Activated B cell treated with CpG ODN at 0.5 μM for 24 hours (primary cell): ENCODE measurements at places on chromosomes 1 and 21. TPM values are rescaled to one million over a fixed set of nuclear protein-coding genes. Genes with fewer than 3 reads are reported as not detected.

DNA sequence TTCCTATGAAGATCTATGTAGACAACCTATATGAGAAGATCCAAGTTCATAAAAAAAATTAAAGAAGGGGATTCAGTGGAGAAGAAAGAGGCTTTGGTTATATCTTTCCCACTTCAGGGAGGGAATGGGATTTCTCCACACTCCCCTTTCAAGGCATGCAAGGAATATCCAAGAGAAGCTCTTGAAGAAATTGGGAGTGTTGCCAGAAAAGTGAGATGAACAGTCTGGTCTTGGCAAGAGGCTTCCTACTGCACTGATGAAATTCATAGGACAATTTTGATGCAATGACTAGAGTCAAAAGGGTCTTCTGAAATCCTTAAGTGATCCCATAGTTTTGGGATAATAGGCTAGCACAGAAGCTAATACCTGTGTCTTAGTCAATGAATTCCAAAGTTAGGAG is 153.0 kb downstream of the KCTD3 start:
- DNase-seq: no peak

Gene HJV
- total RNA-seq: not detected in 2 replicates

- peak; percentile 15 for DNase-seq
Measured at GRCh38 chr1:197910120-197910991, 6.8 kb upstream of the LHX9 start.

DNA sequence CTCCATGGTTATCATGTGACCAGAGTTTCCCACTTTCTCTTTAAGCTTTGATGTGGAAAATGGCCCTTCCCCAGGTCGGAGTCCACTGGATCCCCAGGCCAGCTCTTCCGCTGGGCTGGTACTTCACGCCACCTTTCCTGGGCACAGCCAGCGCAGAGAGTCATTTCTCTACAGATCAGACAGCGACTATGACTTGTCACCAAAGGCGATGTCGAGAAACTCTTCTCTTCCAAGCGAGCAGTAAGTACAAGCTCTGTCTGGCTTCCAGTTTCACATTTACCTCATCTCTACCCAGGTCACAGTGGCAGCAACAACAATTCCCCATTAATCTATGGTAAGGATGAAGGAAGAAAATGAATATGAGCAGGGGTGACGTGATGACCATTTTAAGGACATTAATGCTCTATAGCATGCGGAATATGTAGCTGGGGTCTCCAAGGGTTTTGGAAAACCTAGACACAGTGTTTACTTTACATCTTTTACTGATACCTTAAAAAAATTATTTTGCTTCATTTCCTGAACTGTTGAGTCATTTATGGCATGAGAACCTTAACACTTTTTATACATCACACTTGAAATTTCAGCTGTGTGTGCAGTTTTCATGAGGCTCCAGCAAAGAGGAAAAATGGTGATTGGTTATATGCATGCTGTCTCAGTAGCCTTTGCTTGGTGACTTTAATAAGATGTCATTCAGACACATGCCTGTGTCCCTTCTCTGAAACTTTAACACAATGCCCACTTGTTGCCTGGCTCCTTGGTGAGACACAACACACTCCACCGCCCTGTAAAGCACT is 286.3 kb upstream of the SGIP1 start:
- DNase-seq: no peak

- no peak for DNase-seq
Measured at GRCh38 chr1:213166852-213167251, 115.8 kb downstream of the RPS6KC1 start.

Gene CFAP45
- 1.2 and 1.8 TPM in 2 replicates for total RNA-seq

Gene PRAMEF9
- total RNA-seq: not detected in 2 replicates

Gene MIXL1
- 0.75 and 0.93 TPM in 2 replicates for total RNA-seq

GRCh38 chr21:41345356-41345755 is 16.5 kb upstream of the MX2 start:
- DNase-seq: no peak

DNA sequence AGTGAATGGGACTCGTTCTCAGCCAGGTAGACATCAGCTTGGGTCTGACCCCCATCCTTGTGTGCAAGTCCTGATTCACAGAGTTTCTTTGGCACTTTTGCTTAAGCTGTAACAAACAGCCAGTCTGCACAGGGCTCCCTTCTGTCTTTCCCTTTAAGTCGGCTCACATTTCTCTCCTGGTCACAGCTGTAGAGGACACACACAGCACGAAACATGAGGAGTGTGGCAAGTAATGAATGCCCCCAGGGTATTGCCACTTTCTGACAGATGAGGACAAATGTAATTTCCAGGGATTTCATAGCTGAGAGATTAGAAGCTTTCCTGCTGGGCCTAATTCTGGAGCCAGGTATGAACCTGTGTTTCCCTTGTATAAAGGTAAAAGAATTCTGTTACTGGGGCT is 423.5 kb downstream of the KIF26B start:
- no peak for DNase-seq

Gene KHDRBS1
- total RNA-seq: 146 and 152 TPM in 2 replicates

GRCh38 chr1:43274804-43275180 is 5.0 kb downstream of the TMEM125 start:
- DNase-seq: no peak

DNA sequence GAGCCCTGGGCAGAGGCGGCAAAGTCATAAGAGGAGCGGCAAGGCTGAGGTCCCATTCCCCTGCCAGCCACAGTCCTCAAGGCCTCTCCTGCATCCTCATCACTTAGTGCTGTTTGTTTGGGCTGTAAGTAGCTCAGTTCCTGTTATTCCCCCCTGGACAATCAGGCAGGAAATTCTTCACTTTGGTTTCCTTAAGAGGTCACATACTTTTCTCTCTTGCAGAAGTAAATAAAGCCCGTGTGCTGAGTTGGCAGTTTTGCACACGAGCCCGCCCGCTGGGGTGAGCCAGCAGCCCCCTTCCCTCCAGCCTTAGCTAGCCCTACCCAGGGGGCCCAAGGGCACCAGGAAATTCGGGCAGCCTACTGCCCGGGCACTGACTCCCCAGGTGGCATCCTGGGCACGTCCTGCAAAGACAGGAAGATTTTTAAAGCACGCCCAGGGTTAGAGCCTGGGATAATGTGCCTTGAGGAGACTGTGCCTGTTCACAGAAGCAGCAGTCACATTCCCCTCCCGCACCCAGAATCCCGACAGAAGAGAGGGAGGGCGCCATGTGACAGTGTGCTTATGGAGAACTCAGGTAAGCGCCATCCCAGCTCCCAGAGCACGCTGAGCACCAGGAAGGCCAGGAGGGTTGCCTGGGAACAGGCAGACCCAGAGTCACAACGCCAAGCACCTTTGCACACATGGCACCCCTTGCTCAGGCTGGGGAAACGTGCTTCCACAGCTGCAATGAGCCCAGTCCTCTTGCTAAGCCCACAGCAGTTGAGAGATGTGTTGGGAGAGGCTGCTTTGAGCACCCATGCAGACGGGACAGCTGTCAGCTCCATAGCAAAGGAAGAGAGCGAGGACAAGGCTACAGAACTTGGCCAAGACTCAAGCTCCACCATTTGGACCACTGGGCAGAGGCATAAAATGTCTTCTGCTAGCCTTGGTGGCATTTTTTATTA is 144.5 kb upstream of the TMEM51 start:
- DNase-seq: no peak

DNA sequence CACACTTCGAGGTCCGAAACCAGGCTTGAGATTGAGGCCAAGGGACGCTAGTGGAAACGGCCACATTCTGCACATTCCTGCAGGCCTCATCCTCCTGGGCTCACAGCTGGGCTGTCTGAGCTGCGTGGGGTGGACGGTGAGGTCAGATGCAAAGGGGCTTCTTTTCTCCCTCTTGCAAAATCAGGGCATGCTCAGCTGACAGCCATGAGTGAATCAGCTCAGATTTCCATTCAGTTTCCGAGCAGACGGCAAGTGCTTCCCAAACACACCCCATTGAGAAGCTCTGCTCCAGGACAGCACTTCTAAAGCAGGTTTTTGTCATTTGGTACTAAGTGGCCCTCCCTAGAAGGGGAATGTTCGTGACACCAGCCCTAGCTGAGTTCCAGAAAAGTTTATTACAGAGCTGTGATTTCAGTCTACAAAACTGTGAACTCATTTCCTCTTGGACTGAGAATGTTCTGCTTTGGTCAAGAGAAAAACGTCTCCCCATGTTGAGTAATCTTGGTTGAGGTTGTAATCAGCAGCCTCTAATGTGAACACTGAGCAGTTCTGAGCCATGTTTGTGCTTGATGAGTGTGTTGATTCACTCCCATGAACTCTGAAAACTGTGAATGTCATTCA is 10.0 kb downstream of the PDPN start:
- no peak for DNase-seq

GRCh38 chr1:158989424-158989823 is 20.3 kb upstream of the IFI16 start:
- no peak for DNase-seq

- no peak for DNase-seq
Measured at GRCh38 chr1:169999331-169999741, 75.2 kb downstream of the KIFAP3 start.

DNA sequence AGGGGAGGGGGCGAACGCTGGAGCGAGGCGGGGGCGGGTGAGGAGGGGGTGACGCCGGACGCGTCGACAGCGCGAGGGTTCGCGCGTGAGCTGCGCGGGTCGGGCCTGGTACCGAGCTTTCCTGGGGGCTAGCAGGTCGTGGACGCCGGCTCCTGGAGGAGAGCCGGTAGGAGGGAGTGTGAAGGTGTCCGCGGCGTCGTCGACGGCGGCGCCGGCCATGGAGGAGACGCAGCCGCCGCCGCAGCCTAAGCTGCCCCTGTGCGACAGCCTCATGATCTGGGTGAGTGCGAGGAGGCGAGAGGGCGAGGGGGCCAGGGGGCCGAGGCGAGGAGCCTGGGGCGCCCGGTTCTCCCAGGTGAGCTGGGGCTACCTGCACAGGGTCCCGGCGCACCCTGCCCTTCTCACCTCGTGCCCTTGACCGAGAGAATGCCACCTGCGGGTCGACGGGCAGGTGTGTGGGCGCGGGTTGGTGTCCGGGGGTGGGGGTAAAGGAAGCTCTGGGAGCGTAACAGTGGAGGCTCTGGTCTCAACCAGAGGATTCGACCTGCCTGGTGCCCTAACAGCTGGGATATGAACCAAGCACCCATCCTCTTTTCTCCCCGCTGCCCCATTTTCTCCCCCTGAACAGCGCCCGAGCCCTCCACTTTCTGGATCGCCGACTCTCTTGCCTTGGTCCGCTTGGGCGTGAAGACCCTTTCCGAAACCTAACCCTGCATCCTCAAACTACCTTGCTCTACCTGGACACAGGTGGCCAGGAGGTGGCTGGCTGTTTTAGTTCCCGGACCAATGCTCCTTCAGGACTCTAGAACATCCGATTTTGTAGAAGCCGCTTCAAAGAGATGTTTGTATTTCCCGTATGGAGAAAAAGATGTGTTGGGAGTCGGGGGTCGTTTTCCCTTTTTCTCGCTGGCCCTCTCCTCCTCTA is at the start of gene HOOK1:
Gene HOOK1, plus strand, starts transcription at position 49 of the 925 bp plus-strand sequence. Its CDS starts 169 bp downstream, at position 218.
- DNase-seq: no peak

Gene PDZK1IP1
- not detected in 2 replicates for total RNA-seq
